ENCODE measurements at places on chromosomes 7 and 10.

DNA sequence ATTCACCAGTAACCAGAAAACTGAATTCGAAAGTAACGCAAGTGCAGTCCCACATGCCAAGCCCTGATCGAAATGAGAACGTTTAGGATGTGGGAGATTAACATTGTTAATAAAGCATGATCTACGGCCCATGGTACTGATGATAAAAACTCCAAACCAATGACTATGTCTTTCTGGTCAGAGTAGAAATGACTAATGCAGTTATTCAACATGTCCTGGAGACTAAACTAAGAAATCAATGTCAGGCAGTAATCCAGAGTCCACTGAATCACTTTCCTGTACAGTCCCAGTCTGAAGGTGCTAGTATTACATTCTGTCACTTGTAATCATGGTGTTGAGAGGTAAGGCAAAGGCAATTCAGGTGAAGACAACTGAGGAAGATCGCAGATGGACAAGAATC, 14.4 kb downstream of the NPSR1 start:
- no peak for DNase-seq

DNA sequence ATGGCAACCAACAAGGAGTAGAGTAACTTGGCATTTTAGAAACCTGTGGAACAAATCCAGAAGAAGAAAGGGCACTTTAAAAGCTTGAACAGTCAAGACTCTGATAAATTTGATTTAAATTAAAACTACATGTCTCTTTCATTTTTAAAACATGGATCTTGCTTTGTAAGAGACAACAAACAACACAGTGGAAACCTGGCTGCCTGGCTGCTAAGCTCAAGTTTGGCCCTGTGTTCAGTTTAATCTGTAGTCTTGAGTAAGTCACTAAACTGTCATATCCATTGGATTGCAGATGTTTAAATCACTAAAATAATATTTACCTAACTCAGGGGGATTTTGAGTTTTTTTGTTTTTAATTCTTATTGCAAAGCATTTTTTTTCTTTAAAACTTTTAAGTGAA, 374.9 kb upstream of the SEMA3D start:
- DNase-seq: no peak

GRCh38 chr7:124712017-124712416, 53.6 kb downstream of the GPR37 start:
- DNase-seq: no peak

GRCh38 chr7:102832674-102833073, 80.1 kb upstream of the LRRC17 start:
- DNase-seq: no peak

GRCh38 chr7:99395616-99396327, 12.6 kb downstream of the PDAP1 start:
- no peak for DNase-seq

DNA sequence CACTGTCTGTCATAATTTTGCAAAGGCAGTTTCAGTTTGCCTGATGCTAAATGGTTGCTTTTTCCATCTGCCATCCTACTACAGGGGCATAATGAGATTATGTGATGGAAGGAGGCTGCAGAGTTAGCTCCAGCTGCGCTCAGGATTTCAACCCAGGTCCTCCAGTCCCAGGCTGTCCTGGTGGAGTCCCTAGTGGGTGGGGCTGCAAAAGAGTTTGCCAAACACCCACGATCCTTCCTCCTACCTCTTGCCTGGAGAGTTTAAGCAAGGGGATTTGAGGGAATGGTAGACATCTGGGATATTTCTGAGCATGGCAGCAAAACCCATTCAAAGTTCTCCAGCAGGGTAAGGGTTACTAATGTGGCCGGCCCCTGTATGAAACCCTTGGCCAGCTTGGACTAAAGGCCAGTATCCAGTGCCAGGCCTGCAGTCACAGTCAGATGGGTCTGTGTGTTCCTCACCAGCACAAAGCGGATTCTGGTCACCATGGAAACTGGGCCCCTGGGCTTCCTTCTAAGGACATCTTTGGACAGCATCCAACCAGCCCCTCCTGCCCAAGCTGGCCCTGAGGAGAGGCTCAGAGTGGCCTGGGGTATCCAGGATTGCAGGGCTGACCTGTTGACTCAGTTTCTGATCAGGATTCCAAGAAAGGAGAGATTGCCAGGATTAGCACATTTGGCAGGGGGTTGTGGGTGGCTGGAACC, 42.7 kb upstream of the CHST3 start:
- no peak for DNase-seq

- no peak for DNase-seq
Measured at GRCh38 chr7:81725003-81725811, 44.6 kb downstream of the HGF start.

DNA sequence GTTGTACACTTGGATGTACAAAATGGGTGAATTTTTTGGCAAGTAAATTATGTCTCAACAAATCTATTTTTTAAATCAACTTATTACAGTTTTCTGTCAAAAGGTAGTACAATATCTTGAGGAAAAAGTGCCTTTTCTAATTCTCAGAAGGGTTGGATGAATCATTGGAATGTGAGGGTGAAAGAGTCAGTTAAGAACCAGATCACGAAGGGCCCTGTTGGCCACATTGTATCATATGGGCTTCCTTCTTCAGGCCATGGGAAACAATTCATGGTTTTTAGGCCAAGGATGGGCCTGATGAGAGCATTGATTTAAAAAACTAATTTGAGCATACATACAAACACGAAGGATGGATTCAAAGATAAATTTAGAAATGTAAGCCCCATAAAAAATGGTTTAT, 503.7 kb downstream of the TNS3 start:
- no peak for DNase-seq

DNA sequence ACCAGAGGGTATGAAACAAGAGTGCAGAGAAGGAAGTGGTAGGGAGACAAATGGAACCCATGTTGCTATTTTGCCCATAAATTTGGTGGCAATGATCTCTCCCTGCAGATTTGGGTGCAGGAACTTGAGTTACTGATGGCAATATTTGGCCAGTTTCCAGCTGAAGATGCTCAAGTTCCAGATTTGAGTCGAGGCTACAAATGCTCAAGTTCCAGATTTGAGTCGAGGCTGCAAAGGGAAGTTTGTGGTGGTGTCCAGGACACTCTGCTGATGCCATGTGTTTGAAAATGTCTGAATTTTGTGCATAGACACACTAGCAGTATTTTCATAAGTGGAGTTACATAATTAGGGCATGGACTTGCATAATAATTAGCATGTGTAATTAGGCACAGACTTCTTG, 40.8 kb downstream of the TBXAS1 start:
- DNase-seq: no peak

DNA sequence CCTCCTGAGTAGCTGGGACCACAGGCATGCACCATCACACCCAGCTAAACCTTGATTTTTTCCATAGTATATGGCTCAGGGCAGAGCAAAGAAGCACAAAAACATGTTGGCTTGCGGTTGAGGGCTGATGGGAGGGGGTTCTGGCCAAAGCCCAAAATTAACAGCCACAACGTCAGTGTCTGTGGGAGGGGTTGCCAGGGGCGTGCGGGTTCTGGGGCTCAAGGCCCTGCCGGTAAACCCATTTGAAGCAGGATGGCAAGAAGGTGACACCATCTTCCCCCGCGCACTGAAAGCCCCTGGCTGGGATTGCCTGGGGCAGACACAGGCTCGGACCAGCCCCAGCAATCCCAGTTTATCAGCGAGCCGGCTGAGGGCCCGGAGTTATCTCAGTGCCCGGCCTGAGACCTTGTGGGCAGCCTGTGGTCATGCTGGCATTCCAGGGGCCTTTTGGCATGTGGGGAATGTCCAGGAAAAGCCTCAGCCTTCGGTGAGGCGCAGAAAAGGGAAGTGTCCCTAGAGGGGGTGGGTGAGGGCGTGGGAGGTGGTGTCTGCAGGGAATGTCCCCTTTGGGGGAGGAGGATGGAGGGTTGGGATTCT, 167.7 kb upstream of the TNRC18 start:
- DNase-seq: no peak

DNA sequence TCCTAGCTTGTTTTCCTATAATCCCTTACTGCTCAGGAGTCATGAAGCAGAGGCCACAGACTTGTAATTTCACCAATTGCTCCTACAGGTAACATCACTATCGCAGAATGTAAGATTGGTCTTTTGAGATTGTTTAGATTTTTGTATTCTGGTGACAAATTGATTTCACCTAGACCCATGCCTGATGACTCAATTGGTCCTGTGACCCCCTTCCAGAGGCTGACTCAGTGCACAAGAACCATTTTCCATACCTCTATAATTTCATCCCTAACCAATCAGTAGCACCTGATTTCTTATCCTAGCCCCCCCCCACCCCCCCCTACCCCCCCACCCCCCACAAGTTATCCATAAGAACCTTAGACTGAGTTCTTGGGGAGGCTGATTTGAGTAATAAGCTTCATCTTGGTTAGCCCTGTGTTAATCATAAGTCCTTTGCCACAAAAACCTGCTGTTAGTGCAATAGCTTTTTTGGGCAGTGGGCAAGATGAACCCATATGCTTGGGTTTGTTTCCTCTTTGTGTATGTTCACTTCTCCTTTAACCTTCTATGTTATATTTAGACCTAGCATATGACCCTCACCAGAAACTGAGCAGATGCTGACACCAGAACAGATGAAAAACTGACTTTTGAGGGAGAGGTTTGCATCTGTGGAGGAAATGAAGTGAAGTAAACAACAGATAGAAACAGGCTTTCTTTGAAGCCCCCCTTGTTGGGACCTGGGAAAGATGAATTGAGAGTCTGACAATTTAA, 187.1 kb downstream of the KIF20B start:
- DNase-seq: no peak

- no peak for DNase-seq
Measured at GRCh38 chr10:97901381-97901780, 51.7 kb downstream of the GOLGA7B start.

DNA sequence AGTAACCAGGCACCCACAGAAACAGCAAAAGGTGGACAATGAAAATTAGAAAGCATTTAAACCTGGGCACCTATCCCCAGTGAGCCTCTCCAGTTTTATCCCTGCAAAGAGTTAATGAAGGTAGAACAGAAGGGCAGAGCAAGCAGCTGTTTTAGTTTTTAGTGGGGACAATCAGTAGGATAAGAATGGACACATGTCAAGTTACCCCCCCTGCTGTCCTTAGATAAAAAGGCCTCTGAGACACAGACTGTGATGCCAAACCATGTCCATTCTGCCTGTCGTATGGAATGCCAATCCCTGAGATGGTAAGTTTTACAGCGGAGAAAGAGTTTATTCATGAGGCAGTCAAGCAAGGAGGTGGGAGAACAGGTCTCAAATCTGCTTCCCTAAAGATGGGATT, 162.6 kb upstream of the AGR3 start:
- DNase-seq: no peak

- DNase-seq: no peak
Measured at GRCh38 chr7:146606628-146607027, 490.0 kb downstream of the CNTNAP2 start.

- no peak for DNase-seq
Measured at GRCh38 chr10:123017421-123018165, 8.8 kb downstream of the ACADSB start.

DNA sequence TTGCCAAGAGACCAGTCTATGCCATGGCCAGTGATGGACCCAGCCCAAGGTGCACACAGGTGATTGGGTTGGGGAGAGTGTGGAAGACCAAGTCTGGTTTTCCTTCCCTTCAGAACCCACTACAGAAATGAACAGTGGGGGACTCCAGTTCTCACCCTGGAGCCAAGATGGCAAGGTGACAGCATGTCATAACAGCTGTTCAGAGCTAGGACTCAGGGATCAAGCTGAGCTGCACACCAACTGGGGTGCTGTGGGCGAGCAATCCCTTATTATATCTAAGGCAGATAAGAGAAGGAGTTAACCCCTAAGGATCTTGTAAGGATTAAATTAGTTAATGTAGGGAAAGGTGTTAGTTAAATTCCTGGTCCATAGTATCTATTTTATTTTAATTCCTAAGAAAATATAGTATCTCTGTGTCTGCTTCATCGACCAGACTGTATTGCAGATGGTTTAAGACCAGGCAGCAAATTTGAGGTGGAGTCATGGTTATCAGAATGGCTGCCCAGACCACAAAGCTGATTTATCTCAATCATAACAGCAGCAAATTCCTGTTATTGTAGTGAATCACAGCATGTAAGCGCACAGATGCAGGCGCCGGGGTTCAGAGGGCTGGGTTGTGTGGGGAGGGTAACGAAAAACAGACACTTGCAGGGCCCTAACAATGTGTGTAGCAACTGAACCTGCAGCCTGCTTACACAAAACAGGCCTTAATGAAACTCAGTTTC, 208.7 kb upstream of the ZNF32 start:
- DNase-seq: no peak

DNA sequence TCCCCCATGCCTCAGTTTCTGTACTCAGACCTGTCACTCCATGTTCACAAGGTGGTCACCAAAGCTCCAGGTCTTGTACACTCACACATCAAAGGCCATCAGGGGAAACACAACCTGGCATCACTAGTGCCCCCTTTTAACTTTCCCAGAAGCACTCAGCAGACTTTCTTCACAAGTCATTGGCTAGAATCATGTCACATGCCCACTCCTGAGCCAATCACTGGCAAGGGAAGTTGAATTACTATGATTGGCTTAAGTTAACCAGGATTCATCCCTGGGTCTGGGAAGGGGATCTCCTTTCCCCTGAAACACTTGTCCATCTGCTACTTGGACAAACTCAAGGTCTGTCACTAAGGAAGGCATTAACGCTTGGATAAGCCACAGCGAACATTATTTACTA, 193.8 kb upstream of the PLXNA4 start:
- no peak for DNase-seq

DNA sequence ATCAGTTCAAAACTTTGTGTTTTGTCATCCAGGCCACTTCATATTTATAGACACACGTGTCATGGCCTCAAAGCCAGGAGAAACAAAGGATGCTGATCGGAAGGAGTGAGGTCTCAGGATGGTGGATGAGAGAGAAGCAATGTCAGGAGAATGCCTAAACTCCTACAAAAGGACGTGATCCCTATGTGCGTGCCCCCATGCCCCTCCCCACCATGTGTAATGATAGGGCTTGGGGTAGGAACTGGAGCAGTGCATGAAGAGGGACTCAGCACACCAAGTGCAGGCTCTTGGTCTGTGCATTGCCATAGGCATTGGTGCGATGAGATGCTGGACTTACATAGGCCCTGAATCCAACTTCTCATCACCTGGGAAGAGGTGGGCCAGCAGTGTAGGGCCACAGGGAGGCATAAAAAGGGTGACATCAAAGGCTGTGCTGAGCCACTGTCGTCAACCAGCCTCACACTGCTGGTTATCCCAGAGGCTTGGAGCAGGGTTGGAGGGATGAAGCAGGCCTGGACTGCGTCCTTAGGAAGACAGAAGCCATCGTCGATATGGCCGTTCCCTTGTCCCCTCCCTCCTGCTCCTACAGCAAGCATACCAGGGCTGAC, 46.9 kb upstream of the GDF10 start:
- DNase-seq: no peak

GRCh38 chr7:30238721-30239441, 45.5 kb upstream of the ZNRF2 start:
- no peak for DNase-seq

Measured in stimulated activated CD4-positive, alpha-beta T cell treated with anti-CD3 and anti-CD28 coated beads, Interleukin-15, amount 100 ng/mL, for 1 hour (primary cell).